ENCODE measurements at places on chromosomes 16 and 17.

DNA sequence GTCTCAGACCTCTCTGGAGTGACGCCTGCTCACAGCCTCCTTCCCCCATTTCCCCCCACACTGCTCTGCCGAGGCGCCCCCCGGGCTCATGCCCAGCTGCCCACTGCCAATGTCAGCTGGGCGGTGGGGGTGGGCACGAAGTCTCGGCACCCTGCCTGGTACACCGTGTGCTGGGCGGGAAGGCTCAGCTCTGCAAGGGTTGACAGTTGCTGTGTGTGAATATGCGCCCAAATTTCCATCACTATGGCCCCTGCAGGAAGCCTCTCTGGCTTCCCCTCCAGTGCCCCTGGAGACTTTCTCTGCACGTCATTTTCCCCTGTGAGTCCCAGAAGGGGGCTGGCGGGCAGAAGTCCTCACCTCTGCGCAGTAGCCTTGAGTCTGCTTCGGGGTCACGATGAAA, 11.6 kb upstream of the CAMKK1 start:
- DNase-seq, result no peak

- DNase-seq, result no peak
Observed at GRCh38 chr17:8365143-8365542, 11.4 kb downstream of the KRABD2 start.

GRCh38 chr17:72556944-72557826, 436.4 kb downstream of the SOX9 start:
- DNase-seq, result peak; percentile 24

- no peak for DNase-seq
Observed at GRCh38 chr16:47886631-47887415, 269.0 kb downstream of the ABCC12 start.

DNA sequence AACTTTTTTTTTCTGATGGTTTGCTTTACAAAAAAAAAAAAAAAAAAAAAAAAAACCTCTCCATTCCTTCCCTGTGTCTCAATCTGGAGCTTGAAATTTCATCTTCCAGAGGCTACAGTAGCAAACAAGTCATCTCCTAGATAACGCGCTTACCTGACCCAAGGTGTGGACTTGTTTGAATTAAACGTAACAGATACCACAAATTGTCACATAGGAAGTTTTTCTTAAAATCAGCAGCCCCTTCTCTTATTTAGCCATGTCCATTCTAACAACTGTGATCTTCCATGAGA, 2.0 kb downstream of the STAT5B start:
- DNase-seq, result no peak

DNA sequence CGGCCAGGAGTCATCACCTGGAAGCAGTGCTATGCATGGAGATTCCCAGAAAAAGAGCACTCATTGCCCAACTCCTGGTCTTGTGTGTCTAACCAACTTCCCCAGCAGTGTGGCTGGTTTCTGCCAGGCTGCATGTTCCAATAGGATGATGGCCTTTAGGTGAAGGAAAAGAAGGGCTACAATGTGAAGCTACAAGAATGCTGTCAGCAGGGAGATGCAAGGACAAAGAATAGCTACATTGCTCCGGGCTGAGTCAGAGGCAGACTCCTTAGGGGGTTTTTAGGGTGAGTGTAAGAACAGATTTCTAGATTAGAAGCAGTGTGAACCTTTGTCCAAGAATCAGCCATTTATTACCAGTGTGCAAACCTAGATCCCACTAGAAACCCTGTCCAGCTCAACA, 63.0 kb upstream of the DNAH9 start:
- DNase-seq, result no peak

DNA sequence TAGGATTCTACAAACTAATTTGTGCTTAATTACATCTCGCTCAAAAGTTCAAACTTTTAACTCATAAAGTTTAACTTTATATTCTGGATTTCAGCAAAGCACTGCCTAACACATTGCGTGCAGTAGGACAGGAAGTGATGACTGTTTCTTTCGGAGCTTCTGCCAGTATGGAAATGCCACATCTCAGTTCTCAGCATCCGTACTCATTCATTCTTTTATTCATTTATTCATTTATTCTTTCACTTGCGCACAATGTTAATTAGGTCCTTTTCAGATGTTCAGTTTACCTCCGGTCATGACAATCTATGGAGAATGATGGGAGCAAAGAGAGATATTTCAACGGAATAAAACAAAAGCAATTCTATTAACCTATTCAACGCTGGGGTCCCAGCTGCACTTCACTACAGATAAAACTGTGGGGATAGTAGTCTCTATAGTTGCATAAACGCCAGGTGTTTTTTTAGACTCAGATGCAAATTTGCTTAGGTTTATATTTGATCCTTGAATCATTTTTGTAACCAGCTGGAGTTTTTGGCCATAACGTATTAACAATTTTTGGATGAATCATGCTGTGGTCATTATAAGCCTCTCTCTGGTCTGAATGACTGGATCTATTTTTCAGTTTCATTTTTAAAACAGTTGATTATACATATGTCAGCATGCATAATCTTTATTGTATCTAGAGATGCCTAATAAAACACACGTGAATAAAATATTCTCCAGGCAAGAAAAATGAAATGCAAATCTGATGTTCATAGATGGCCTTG, 143.9 kb downstream of the KCNJ2 start:
- no peak for DNase-seq

GRCh38 chr16:71426069-71426879, 15.6 kb downstream of the TLE7 start:
- no peak for DNase-seq

- no peak for DNase-seq
Observed at GRCh38 chr16:64808474-64808873, 313.4 kb downstream of the CDH11 start.

GRCh38 chr17:50057521-50057991, 1.6 kb downstream of the ITGA3 start:
- DNase-seq, result no peak

- DNase-seq, result no peak
Observed at GRCh38 chr17:72520665-72521303, 400.0 kb downstream of the SOX9 start.

- no peak for DNase-seq
Observed at GRCh38 chr17:63189930-63190329, 223.9 kb downstream of the TANC2 start.

DNA sequence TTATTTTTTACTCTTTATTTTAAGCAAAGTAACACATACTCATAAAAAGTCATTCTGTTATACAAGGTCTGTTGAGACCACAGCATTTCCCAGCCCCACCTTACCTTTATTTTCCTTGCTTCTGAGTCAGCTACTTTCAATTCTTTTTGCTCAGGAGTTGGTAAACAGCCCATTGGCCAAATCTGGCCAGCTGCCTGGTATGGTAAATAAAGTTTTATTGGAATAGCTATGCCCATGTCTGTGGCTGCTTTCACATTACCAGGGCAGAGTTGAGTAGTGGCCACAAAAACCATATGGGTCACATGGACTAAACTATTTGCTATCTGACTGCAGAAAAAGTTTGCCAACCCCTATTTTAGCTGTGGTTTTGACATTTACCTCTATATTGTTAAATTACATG, 3.4 kb upstream of the NSRP1 start:
- no peak for DNase-seq

GRCh38 chr16:26667307-26667706, 399.4 kb upstream of the C16orf82 start:
- no peak for DNase-seq

- no peak for DNase-seq
Observed at GRCh38 chr16:56514845-56515244, 5.0 kb downstream of the BBS2 start.

GRCh38 chr17:7988750-7989178, 13.7 kb upstream of the GUCY2D start:
- DNase-seq, result no peak

DNA sequence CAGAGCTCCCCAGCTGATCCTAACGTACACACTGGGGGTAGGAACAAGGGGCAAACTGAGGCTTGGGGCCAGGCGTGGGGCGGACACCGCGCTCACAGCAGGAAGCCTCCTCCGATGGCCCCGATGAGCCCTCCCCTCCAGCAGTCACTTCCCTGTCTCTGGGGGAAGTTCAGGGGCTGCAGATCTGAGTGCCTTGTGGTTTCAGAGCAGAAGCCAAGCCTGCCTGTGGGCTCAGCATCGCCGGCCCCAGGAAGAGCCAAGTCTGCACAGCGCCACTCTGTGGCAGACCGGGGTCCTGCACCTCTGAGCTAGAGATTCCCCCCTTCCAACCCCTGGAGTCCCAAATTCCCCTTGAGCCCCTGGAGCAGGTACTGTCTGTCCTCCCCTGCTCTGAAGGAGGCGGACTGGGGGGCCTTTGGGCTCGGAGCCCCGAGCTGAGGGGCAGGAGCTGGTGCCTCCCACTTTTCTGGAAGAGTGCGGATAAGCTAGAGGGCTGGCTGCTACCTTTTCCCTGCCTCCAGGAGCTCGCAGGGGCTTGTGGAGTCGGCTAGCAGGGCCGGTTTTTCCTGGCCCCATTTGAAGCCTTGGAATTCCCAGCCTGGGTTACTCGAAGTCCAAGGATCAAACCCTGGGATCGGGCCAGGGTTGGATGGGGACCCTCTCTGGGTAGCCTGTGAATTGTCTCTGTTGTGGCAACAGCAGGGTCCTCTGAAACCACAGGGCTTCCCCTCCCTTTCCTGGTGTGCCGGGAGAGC, 2.9 kb downstream of the GSE1 start:
- peak; percentile 57 for DNase-seq

DNA sequence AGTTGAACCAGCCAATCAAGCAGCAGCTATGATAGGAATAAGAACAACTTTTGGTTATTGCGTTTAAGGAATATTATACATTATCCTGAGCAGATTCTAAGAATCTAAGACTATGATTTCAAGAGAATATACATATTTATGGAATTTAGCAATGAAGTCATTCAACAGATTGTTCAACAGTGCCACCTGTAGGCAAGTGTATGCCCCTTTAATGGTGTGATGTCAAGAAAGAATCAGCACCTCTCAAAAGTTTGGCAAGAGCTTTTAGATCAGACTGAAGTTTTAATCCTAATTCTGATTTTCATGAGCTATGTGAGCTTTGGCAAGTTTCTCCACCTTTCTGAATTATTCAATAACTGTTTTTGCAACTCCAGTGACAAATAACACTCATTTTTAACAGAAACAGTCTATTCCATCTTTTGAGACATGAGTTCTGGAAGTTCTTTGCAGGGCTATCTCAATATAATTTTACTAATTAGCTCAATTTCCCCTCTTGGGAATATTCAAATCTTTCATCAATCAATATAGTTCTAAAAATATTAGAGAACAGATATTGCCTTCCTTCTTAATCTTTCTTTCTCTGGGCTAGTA, 474.3 kb upstream of the TOM1L1 start:
- no peak for DNase-seq

DNA sequence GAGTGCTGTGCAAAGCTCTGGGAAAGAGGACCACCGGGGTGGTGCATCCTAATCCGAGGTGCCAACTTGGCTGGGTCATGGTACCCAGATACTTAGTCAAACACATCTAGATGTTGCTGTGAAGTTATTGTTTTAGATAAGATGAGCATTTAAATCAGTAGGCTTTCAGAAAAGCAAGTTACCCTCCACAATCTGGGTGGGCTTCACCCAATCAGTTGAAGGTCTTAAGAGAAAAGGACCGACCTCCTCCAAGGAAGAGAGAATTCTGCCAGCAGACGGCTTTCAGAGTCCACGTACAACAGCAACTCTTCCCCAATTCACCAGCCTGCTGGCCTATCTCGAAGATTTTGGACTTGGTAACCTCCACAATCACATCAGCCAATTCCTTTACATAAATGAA, 338.1 kb downstream of the C16orf95 start:
- DNase-seq, result no peak
